ENCODE measurements at places on chromosomes 1 and 21. TPM values are rescaled to one million over a fixed set of nuclear protein-coding genes. Genes with fewer than 3 reads are reported as not detected.

DNA sequence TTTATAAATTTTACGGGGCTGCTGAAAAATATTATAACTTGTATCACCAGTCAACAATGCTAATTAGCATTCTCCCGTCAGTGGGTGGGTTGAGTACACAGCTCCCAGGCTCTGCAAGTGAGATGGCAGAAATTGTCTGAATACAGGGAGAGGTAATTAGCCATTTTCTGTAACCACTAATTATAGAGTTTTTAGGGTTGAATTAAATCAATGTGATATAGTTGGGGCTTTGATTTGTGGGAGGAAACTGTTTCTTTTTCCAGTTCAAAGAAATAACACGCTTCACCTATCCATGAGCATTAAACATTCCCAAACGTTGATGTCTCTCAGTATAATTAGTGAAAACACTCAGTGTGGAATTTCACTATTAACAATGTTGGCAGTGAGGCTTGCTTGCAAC lies 1.5 kb downstream of the VANGL1 start:
- no peak for DNase-seq

GRCh38 chr21:33377221-33377920 lies 25.8 kb upstream of the IFNGR2 start:
- DNase-seq = no peak

DNA sequence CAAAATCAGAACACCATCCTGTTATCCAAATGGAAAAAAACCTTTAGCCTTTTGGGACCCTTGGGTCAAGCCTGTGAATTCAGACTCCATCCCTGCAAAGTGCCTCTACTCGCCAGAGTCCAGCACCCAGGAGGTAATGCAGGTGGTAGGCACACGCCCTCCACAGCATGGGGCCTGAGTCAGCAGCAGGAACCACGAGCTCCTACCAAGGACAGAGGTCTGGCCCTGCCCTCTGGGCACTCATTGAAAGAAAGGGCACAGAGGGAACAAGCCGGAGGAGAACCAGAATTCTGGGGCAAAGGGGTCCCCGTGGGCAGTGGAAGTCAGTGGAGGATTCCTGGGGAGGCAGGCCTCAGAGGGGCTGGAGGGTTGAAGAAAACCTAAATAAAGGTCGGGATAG lies 438.1 kb downstream of the NPHP4 start:
- DNase-seq = no peak

DNA sequence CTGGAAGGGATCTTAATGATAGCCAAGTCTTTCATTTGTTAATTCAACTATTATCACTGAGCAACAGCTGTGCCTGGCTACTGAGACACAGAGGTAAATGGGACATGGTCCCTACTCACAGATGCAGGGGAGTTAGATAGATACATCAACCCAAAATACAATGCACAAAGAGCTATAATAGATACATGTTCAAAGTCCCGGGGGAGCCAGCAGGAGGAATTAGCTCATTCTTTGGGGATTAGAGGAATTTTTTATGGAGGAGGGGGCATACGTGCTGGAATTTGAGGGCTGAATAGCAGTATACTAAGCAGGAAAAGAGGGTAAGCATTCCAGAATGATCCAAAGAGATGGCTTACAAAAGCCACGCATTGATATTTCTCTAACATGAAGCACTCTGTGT lies 34.6 kb downstream of the C8B start:
- DNase-seq = no peak

- no peak for DNase-seq
These were observed 5.9 kb downstream of the RXFP4 start for GRCh38 chr1:155947292-155947691.

GRCh38 chr1:231612393-231613089 lies 14.0 kb upstream of the DISC1 start:
- DNase-seq = no peak

DNA sequence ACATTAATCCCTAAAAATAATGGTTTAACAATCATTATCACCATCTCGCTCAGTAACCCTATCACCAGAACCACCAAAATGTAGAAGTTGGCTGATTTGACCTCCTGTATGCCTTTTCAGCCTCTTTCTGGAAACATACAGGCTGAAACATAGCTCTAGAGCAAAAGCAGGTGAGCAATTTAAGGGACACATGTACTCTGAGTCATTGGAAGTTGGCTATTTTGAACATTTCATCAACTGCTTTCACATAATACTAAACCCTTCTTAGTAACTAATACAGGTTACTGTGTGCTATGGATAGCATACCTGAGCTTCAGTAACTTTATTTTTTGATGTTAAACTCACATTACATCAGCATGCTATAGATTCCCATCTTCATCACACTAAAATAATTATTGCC lies 19.8 kb upstream of the DDAH1 start:
- no peak for DNase-seq

GRCh38 chr1:30275926-30276764 lies 447.2 kb downstream of the MATN1 start:
- no peak for DNase-seq

DNA sequence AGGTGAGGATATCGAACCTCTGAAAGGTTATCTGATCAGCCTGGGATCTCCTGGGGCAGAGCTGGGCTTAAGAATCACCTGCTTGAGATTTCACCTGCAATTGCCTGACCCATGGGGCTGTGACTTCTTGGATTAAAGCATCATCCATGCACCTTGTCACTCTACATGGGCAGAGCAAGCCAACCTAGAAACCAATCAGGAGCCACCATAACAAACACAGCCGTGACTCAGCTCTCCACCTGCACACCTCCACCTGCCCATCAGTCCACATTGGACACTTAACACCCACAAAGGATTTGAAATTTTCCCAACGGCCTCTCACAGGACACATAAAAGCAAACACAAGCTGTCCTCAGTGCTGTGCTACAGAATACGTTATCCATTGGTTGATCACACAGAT lies 35.1 kb upstream of the ETS2 start:
- DNase-seq = no peak

GRCh38 chr1:10459184-10459583 lies 9.4 kb downstream of the CORT start:
- no peak for DNase-seq

DNA sequence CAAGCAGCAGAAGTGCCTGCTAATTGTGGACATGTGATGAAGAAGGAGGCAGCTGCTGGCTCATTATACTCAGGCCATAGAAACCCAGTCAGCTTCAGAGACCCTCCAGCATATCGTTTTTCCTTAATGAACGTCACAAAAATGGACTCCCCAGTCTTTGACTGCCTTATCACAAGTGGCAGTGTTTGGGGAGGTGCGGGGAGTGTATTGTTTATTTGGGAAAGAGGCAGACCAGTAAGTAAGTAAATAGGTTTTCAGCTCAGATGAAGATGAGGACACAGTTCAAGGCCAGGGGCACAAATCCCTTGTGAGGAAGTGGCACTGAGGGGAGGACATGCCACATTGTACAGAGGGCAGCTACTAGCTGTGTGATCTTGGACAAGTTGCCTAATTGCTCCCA lies 43.5 kb upstream of the NRDC start:
- no peak for DNase-seq

- DNase-seq = no peak
These were observed 112.6 kb downstream of the LRIG2 start for GRCh38 chr1:113185463-113186104.

- DNase-seq = no peak
These were observed 126.3 kb upstream of the TMPRSS2 start for GRCh38 chr21:41634211-41634694.

GRCh38 chr1:39960431-39960958 lies 5.5 kb downstream of the MFSD2A start:
- no peak for DNase-seq

- no peak for DNase-seq
These were observed 70.3 kb downstream of the DHRS3 start for GRCh38 chr1:12547586-12548225.

DNA sequence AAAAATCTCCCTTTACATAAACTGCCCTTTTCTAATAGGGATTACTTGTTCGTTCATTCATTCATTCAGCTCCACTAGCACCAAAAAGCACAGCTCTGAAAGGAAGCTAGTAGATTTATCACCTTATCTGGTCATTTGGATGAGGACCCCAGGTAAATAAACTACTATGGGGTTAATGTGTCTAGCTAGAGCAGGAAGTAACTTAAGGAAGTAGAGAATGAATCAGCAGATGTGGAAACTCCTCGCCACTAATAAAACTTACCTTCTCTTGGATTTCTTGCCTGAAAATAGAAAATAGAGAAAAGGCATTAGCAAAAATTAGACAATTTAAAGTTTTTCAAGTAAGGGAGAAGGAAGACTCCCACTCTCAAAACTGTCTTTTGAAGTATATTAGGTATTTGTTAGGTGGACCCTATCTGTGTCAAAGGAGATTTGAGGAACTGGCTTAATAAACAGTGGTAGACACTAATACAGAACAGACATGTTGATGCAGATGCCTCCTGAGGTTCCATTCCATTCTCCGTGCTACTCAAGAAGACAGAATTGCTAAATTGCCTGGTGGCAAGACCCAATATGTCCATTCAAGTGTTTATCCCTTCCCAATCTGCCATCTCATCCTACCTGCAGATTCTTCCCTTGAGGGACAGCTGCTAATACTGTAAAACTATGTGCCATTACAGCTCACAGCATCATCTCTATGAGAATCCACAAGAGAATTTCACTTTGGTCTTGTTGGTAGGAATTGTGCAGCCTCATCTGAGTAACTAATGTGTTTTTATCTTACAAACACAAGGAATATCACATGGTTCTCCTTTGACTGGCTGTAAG lies 14.9 kb downstream of the SELL start:
- DNase-seq = no peak

- DNase-seq = no peak
These were observed 40.5 kb upstream of the CAPZB start for GRCh38 chr1:19525607-19526545.

DNA sequence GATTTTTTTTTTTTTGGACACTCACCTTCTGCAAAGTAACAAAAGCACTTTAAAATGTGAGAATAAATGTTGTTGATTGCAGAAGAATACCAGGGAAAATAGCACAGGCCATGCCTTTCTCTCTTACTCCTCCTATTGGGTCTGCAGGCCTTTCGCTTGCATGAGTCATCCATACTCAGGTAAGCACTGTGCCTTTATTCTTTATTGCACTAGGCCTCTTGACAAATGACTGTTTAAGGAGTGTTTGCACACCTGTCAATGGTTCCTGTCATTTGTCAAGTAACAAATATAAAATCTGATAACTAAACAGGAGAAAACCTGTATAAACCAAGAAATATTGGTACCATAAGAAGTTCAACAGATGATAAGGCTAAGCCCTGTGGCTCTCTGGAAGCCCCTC lies 106.5 kb downstream of the RGS7 start:
- no peak for DNase-seq

DNA sequence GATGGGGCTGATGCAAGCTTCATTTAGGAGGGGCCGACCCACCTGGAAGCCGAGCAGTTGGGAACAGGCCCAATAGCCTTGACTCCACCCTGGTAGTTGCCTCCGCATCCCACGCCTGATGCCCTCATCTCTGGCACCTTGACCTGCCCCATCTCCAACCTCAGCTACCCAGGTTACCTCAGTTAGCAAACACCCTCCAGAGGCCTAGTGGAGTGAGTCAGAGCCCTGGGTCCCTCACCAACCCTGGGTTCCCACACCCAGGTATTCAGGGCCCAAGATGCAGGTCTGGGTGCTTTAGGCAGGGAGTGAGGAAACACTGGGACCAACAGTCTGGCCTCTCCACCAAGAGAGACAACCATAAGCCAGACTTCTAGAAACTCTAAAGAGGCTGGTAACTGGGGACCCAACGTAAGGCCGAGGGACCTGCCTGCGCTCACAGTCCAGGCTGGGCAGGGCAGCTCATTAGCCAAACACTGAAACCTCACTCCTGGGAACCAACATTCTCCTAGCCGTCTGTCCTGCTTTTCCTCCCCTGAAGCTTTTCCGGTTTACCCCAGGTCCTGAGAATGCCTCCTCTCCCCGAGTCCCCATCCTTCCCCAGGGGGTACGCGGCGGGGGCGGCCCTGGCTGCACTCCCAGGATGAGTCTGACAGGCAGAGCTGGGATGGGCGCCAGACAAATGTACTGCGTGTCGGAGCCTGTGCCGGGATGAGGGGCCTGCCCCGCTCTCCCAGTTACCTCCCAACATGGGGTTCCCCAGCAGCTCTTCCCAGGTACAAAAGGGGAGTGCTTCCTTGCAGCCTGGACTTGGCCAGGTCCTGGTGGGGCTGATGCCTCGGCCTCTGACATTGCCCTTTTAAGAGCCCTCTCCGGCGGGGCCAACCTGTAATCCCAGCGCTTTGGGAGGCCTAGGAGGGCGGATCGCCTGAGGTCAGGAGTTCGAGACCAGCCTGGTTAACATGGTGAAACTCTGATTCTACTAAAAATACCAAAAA lies 8.9 kb upstream of the CELSR2 start:
- DNase-seq = no peak

DNA sequence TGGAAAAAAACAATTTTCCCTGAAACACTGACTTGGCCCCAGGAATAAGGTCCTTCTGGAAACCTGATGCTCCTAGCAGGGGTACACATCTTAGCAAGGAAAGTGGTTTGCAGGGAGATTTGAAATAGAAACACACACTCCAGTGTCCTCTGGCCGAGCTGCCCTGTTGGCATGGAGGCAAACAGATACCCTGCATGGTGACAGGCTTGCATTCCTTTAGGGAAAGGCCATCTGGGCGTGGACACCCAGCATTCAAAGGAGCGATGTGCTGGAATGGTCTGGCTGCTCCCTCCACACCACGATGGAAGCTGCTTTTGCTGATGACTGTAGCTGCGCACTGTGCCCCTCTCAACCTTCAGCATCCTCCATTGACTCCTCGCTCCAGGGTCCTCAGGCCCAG lies 41.5 kb upstream of the BCAR3 start:
- DNase-seq = no peak

DNA sequence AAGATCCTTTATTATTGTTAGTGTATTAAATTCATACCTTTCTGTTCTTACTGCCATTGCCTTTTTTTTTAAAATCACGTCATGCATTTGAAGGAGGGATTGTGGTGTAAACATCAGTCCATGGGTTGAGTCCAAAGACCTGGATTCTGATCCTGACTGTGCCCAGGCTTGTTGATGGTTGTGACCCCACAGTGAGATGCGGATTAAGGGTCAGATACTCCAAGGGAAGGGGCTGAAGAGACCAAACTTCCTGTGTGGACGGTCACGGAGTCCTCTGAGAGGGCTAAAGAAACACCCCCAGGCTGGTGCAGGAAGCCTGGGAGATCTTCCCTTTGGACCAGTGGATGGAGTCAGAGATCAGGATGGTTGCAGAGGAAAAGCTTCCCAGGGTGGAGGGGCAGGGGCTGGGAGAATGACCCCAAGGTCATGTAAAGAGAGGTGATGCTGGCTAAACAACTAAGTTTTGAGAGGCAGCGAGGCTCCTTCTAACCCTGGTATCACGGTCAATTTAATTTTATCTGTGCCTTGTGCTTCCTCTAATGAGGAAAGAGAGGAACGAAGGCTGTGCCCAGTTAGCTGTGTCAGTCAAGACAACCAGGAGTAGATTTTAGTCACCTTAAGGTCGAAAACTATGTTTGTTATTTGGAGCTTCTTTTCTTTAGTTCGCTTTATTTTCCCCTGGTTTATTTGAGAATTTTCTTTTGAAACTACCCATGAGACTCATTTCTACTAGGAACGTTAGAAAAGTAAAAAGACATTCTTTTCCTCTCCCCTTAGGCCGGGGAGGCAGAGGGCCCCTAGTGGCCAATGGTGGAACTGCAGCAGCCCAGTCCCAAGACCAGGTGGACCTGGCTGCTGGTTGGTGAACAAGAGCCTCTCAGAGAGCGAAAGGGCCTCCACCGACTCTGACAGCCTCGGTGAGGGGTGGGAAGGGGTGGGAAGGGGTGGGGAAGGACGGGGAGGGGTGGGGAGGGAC lies 8.7 kb upstream of the GPR161 start:
- peak; percentile 88 for DNase-seq

Gene RC3H1
- 39.7 TPM for total RNA-seq

Gene TDRD5
- total RNA-seq = not detected

Gene LRRC7
- not detected for total RNA-seq

Gene RAB7B
- total RNA-seq = 0.24 TPM

Gene OR2T2
- not detected for total RNA-seq

Gene PDZK1
- not detected for total RNA-seq

Gene SLC5A9
- total RNA-seq = not detected
